ENCODE measurements at places on chromosomes 7 and 10.

DNA sequence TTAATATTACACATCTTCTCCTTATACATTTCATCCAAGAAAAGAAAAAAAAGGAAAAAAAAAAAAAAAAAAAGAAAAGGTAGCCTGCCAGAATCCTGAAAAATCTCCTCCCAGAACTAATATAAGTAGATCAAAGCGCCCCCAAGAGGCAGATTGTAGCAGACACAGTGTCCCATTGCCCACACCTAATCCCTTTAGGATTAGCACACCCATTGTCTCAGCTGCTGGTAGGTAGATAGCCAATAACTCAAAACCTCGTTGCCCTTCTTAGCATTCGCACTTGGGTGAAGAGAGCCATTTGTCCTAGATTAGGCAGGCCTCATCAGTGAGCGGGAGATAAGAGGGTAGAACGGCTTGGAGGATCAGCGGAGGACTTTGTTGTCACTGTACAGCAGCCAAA is 100.2 kb upstream of the SORCS1 start:
- no peak for DNase-seq

DNA sequence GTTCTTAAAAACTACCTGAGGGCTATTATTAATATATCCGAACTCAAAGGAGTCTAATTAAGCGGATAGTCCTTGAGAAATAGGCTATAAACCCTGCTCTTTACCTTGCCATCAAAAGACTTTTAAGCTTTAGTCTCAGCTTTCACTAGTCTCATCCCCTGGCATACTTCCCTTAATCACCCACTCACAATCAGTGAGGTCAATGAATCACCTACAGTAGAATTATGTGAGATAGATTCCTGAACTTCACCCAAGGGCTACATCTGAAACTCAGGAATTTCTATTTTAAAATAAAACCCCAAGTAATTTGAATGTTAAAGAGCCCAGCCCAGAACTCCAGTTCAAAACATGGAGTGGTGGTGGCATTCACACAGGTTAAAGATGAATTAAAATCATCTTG is 108.7 kb downstream of the ETV1 start:
- DNase-seq, result no peak

- no peak for DNase-seq
These were observed at the start of gene SFTPD for GRCh38 chr10:79948976-79949722. Gene SFTPD (minus strand): TSS chr10:79949105. CDS start chr10:79946659, 2,446 bp downstream.

DNA sequence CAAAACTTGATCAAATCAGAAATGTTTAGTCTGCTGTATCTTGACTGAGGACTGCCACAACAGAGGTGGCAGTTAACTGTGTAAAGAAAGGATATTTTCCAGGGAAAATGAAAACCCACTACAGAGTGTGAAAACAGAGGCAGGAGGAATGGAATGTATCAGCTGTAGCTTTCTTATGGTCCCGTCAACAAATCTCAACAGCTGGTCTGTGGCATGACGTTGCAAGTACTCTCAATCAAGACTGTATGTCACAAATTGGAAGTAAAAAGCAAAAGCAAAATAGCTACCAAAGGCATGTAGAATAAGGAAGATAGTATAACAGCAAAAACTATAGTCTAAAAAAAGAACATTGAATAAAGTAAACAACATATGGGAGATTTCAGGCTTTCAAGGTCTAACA is 123.5 kb downstream of the KMT2C start:
- no peak for DNase-seq

GRCh38 chr10:35493196-35494118 is 111.7 kb upstream of the GJD4 start:
- no peak for DNase-seq

DNA sequence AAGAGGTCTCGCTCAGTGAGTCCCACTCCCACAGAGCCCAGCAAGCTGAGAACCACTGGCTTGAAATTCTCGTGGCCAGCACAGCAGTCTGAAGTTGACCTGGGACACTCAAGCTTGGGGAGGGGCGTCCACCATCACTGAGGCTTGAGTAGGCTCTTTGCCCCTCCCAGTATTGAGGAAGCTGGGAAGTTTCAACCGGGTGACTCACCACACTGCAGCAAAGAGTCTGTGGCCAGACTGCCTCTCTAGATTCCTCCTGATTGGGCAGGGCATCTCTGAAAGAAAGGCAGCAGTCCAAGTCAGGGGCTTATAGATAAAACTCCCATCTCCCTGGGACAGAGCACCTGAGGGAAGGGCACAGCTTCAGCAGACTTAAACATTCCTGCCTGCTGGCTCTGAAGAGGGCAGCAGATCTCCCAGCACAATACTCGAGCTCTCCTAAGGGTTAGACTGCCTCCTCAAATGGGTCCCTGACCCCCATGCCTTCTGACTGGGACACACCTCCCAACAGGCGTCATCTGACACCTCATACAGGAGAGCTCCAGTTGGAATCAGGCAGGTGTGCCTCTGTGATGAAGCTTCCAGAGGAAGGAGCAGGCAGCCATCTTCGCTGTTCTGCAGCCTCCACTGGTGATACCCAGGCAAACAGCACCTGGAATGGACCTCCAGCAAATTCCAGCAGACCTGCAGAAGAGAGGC is 970.9 kb upstream of the LRRN3 start:
- no peak for DNase-seq

DNA sequence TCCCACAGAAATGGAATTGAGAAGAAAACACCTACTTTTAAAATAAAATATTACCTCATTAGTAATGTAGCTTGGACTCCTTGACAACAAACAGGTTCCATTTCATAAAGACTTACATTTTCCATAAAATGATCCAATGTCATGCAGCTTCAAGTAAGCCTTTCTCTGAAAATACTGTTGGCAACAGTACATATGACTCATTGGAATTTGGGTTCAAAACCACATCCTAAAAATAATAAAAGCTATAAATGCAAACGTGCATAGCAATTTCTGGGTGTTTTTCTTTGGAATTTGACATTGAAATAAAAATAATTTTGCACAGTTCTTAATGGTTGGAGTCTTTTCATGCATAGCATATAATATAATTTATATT is 47.9 kb downstream of the FHIP2A start:
- DNase-seq, result no peak

GRCh38 chr7:75953931-75954330 is 39.0 kb downstream of the POR start:
- no peak for DNase-seq

DNA sequence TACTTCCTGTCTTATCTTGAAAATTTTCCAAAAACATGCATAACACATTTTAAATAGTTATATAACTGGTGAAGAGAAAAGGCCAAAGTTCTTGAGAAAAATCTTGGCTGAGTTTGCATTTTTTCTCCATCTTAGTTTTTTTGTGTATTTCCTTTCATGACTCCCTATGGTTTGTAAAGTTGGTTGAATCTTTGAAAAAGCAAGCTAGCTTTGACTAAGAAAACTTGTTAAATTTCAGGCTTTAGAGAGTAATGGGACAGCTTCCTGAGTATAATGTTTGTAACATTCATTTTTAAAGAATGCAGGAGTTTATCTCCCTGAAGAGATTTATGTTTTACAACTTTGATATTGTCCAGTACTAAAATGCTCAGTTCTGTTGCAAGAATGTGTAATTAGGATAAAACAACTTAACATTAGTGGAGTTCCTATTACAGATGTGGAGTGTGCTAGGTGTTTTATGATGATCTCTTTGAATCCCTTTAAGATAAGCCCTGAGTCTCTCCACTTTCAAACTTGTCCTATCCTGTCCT is 11.1 kb upstream of the HERPUD2 start:
- DNase-seq, result no peak

DNA sequence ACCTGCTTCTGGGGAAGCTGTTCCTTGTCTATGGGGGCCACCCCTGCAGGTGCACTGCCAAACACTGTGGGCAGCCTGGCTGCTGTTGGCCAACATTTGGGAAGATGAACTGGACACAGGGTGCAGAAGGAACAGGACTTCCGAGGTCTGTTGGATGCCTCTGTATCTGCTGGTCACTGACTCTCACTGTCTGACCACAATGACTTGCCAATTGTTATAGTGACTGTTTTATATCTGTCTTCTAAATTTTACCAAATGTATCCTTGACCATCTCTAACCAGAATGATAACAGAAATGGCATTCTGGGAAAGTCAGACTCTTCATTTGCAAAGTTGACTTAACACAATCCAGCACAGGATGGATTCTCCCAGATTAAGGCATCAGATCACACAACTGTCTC is 214.0 kb upstream of the PRSS58 start:
- no peak for DNase-seq

DNA sequence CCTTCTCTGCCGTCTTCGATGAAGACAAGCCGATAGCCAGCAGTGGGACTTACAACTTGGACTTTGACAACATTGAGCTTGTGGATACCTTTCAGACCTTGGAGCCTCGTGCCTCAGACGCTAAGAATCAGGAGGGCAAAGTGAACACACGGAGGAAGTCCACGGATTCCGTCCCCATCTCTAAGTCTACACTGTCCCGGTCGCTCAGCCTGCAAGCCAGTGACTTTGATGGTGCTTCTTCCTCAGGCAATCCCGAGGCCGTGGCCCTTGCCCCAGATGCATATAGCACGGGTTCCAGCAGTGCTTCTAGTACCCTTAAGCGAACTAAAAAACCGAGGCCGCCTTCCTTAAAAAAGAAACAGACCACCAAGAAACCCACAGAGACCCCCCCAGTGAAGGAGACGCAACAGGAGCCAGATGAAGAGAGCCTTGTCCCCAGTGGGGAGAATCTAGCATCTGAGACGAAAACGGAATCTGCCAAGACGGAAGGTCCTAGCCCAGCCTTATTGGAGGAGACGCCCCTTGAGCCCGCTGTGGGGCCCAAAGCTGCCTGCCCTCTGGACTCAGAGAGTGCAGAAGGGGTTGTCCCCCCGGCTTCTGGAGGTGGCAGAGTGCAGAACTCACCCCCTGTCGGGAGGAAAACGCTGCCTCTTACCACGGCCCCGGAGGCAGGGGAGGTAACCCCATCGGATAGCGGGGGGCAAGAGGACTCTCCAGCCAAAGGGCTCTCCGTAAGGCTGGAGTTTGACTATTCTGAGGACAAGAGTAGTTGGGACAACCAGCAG is 60.4 kb upstream of the BTBD16 start:
- DNase-seq, result no peak

GRCh38 chr10:100569687-100570481 is 34.1 kb downstream of the HIF1AN start:
- no peak for DNase-seq

DNA sequence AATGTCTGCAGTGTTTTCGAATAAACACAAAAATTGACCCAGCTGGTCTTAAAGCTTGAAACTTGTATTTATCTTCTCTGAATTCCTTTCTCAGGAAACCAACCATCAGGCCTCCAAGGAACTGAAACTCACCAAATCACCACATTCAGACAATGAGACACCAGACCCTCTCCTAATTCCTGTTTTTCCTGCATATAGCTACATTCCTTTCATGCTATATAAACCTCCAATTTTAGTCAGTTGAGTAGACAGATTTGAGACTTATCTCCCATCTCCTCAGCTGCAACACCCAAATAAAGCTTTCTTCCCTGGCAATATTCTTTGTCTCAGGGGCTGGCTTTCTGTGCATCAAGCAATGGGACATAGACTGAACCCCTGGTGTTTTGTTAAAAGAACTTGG is 317.0 kb downstream of the CACNA2D1 start:
- DNase-seq, result no peak

DNA sequence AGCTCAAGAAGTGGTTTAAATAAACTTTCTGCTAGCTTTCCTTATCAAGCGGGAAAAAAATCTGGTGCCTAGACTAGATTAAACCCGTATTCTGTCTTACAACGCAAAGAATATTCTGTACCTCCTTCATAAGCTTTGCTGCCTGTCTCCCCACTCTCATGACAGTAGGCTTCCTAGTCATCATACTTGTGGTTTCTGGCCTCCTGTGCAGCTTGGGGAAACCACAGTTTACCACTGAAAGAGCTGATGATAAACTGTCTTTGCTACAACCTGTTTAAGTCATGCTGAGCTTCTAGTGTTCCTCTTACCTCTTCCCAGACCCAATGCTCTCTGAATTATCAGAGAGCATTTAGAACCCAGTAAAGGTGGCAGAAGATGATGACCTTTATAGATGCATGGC is 55.0 kb downstream of the PODXL start:
- DNase-seq, result peak; percentile 18

- no peak for DNase-seq
These were observed 231.9 kb upstream of the HABP2 start for GRCh38 chr10:113320987-113321386.

GRCh38 chr10:61750943-61751471 is 88.3 kb downstream of the CABCOCO1 start:
- peak; percentile 47 for DNase-seq

DNA sequence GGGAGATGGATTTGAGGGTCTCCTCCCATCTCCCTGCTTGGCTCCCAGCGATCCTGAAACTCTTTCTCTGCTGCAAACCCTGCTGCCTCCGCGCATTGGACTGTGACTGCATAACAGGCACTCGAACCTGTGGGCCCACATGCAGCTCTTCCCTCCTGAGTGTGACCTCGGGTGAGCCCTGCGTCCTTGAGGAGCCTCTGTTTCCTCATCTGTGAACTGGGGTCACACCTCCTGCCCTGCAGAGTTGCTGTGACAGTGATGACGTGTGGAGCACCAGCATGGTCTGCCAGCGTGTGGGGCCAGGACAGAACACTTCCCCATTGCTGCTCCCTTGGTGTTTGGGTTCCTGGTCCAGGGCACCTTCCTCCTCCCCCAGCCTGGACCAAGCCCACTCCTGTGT is 46.9 kb upstream of the PSMG3 start:
- no peak for DNase-seq

GRCh38 chr10:126235979-126236851 is 152.1 kb downstream of the ADAM12 start:
- no peak for DNase-seq

GRCh38 chr7:93327006-93327633 is 95.0 kb downstream of the VPS50 start:
- no peak for DNase-seq

DNA sequence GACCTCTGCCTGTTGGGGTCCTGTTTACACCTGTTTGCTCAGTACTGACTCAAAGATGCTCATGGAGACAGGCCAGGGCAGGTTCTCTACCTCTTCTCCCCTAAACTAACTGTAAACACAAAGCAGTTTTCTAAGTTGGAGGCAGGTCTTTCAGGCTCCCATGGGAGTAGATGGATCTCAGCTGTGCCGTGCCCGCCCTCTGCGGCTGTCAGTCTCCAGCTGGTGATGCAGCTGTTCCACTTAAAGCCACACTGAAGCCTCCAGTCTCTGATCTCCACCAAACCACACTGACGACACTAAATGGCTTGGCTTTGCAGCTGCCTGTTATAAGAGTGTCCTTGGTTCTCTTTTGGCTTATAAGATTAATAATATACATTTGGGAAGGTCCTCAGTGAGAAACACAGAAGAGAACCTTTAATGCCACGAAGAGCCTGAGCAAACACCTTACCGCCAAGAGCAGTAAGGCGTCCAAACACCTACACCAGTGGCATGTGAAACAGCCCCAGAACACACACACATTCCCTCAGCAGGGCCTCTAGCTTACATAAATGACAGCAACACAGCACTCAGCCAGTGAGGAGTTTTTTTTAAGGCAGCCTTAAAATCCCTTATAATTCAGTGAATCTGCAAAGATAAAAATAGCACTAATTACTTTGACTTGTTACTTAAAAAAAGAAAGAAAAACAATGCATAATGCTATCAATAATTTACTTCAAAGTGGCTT is 60.4 kb upstream of the KCNIP2 start:
- no peak for DNase-seq

GRCh38 chr7:85829817-85830432 is 643.1 kb upstream of the SEMA3D start:
- no peak for DNase-seq

- DNase-seq, result no peak
These were observed 811 bp upstream of the ARHGAP12 start for GRCh38 chr10:31929261-31930022.
